ENCODE measurements at places on chromosomes 12 and 14.

DNA sequence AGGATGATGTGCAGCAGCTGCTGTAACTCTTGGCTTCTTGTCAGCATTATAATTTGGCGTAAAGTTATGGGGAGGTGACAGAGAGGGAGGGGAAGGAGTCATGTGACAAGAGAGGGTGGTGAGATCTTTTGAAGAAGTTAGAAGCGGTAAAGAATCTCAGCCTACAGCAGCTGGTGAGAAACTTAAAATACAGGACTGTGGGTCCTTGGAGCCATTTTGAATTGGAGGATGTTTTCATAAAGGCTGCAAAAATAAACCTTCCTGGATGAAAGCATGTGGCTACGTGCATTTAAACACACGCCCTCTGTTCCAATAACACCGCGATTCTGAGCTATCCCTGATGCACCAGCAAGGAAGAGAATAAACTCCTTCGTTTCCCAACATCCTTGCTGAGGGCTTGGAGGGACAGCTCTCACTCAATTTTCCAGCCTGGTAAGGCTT is 133.7 kb downstream of the TMEM30B start:
- no peak for DNase-seq

- DNase-seq: peak; percentile 88
Measured at GRCh38 chr12:11981121-11981733, 89.5 kb upstream of the BCL2L14 start.

DNA sequence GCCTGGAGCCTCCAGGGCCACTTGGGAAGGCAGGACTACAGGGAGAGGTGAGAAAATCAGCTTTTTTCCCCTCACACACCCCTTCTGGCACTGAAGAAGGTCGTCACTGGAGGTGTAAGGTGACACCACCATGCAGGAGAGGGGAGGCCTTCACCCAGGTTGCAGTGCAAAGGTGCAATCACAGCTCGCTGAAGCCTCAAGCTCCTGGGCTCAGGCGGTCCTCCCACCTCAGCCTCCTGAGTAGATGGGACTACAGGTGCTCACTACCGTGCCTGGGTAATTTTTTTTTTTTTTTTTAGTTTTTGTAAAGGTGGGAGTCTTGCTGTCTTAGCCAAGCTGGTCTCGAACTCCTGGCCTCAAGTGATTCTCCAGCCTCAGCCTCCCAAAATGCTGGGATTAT is 93.6 kb downstream of the TNFAIP2 start:
- no peak for DNase-seq

DNA sequence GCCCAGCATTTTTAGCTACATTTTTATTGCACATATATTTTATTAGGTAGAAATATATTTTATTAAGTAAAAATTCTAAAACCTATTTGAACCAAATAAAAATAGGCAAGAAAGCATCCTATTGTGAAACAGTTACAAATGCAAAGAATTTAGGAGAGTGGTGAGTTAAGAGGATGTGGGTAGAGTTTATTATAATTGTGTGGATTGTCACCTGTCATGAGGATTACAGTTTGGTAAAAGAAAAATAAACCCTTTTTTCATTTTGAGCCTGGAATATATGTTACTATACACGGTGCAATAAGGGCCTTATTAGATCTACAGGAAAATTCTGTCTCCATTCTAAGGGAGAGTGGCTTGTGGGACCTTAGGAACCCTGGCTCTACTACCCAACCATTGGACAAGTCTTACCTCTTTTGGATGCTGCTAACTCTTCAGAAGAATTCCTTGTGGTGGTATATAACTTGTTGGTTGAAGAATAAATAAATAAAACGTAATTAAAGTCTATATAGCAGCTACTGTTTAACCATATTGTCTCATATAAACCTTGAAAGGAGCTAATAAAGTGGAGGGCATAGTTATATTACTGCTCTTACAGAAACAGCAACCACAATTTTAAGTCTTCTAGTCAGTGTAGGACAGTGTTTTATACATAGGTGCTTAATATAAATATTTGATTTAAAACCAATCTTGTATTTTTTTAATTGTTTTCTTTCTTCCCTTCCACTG is 67.8 kb downstream of the FGD4 start:
- no peak for DNase-seq

- no peak for DNase-seq
Measured at GRCh38 chr14:60977847-60978246, 3.0 kb downstream of the TRMT5 start.

GRCh38 chr14:63240221-63240620 is 36.0 kb downstream of the RHOJ start:
- DNase-seq: no peak

- DNase-seq: no peak
Measured at GRCh38 chr14:35438910-35439713, 34.6 kb upstream of the NFKBIA start.

DNA sequence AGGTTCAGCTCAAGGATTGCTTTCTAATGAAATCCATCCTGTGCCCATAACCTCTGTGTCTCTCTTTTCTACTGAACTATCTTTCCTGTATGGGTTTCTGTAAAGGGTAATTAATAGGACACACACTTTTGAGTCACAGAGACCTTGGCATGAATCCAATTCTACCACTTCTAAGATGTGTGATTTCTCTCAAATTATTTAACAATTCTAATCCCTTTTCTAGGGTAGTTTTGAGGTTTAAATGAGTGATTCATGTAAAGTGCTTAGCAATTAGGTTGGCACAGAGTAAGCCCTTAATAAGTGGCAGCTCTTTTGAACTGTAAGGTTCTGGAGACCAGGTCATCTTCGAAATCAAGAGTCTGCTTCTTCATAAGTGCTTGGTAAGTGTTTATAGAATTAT is 202.7 kb downstream of the RASSF9 start:
- no peak for DNase-seq

- DNase-seq: no peak
Measured at GRCh38 chr14:35073486-35073885, 27.4 kb downstream of the FAM177A1 start.

DNA sequence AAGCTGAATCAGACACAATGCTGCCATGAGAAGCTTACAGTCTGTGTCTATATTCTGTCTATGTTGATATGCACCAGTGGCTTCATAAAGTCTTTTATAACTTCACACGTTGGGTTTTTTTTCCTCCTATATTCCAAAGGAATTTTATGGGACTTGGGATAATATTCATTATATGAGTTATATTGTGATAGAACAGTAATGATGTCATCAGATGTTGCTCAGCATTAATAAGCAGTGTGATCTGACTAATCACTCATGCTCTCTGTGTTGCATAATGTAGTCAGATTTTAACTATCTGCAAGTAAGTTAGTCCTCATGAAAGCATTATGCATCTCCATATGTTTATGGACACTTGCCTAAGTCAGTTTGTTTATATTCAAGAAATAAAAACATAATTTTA is 159.6 kb downstream of the PLCZ1 start:
- no peak for DNase-seq

GRCh38 chr14:25308244-25308643 is 258.3 kb upstream of the STXBP6 start:
- DNase-seq: no peak

- DNase-seq: no peak
Measured at GRCh38 chr14:38544776-38545175, 288.9 kb upstream of the CLEC14A start.

GRCh38 chr14:68384335-68384734 is 408.5 kb downstream of the ZFP36L1 start:
- no peak for DNase-seq

DNA sequence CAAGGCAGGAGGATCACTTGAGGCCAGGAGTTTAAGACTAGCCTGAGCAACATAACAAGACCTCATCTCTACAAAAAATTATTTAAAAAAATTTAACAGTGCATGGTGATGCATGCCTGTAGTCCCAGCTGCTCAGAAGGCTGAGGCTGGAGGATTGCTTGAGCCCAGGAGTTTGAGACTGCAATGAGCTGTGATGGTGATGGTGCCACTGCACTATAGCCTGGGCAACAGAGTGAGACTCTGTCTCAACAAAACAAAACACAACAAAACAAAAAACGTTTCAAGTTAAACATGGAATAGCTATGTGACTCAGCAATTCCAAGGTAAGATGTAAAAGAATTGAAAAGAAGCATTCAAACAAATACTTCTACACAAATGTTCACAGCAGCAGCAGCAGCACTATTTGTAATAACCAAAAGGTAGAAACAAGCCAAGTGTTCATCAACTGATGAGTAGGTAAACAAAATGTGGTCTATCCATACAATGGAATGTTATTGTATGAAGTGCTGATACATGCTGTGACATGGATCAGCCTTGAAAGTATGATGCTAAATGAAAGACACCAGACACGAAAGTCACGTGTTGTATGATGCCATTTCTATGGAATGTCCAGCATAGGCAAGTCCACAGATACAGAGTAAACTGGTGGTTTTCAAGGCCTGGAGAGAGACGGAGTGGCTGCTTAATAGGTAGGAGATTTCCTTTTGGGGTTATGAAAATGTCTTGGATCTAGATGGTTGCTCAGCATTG is 31.4 kb downstream of the CFAP251 start:
- no peak for DNase-seq

DNA sequence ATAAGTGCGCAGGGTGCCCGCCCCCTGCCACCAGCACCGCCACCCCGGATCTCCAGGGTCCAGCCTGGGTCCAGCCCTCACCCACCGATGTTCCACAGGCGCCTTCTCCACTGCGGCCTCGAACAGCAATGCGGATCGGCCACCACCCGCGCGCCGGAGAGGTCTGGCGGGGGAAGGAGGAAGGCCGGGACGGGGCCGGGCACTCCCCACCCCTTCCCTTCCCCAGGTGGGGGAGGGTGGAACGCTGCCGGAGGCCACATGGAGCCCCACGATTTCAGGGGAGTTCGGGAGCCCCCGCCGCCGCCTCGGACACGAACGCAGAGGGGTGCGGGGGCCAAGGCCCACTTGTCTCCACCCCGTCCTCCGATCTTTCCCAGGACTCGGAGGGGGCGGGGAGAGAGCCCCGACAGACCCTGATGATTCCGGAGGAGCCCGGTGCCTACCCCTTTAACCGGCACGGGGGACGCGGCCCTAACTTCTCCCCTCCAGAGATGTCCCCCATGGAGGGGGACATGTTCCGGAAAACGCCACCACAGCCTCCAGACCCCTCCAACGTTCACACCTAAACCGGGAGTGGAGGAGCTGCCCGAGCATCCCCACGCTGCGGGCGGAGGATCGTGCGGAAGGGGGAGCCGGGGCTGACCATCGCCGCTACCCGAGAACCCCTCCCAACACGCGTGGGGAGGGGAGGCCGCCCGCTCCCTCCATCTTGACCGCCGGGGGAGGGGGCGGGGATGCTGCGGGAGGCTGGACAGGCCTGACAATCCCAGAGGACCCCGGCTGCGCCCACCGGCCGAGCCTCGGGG is 1.1 kb downstream of the ATXN2 start:
- DNase-seq: peak; percentile 25

- DNase-seq: no peak
Measured at GRCh38 chr12:108620236-108620879, 13.3 kb downstream of the SELPLG start.

DNA sequence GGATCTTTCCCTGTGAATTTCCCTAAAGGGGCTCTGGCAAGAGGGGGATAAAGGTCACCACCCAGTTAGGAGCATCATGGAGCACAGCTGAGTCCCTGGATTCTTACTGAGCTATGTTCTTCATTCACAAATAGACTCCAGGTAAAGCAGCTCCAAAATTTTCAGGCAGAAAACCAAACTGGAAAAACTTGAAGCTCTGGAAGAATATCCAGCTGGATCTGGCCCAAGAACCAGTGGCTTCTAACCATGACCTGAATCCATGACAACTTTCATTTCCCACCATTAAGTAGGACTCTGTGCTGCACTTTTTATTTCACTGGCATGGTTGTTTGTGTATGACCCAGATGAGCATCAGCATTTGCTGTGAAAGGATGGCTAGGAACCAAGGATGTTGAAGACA is 180.4 kb upstream of the FKBP4 start:
- DNase-seq: no peak

- DNase-seq: no peak
Measured at GRCh38 chr12:48194799-48195201, 8.3 kb downstream of the OR10AD1 start.

DNA sequence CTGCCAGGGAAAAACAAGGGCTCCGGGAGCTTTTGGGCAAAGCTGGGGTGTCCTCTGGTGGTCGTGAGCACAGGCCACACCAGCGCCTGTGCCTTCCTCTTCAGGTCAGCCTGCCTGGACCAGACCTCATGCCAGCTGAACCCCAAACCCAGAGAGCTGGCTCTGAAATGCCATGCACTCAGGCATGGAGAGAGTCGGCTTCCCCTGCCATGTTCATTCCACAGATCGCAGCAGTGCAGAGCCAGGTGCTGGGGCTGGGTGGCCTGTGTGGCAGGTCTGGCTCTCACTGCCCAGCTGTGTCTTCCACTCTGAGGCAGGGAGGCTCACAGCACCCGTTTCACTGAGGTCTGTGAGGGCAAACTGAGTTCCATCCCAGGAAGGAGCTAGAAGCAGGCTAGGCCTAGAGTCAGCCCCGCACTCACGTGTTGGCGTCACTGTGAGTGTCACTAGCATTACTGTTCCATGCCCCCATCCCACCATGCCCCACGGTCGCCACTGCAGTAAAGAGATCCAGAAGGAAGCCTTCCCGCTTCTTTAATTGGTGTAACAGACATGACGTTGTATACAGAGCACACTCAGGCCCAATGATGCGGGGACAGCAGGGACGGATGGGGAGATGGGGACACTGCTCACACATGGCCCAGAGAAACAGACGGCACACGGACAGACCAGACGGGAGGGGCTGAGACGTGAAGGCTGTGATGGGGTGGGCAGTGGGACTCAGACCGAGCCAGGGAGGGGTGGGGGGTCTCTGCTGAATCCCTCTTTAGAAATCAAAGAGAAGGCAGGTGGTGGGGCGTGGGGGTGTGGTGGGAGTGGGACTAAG is 2.7 kb downstream of the ARL6IP4 start:
- no peak for DNase-seq

DNA sequence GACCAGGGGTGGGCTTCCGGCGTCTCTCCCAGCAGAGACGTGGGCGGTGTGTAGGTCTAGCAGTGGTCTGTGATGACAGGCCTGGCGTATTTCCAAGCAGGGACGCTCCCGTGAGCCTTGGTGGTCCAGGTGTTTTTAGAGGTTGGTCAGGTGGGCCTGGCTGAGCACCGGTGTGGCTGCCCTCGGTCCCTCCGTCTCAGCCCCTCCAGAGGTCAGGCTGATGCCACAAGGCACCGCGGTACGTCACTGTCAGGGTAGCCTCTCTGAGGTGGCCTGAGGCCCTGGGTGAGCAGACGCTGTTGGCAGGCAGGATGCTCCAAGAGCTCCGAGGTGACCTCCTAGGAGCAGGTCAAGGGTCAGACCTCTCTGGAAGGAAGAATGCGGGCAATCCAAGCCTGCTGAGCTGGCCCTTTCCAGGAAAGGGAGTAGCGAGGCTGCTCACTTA is 13.6 kb downstream of the MTA1 start:
- DNase-seq: no peak

DNA sequence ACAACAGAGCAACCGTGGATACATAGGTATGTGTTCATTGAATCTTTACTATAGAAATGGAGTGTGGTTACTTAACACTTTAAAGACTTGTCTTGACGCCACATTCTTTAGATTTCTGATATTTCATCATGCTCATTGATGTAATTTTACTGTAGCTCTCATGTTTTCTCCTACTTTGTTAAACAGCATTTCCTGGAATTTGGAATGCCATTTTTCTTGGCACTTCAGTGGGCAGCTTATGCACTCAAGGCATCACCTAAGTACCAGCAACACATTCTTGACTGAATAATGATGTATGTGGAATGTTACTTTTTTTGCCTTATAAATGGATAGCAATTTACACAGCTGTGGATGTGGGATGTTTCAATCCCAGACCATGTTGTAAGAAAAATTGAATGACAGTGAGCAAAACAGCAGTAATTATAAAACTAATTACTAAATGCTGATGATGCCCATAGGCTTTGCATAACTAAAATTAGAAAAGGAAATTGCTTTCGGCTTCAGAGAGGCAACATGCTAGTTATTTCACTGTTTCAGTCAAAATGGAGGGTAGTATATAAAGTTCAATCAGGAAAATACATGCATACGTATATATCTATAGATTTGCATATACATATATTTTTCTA is 298.5 kb downstream of the NPAS3 start:
- no peak for DNase-seq
